ENCODE measurements at places on chromosomes 16 and 17.
A peak's percentile ranks its signal among the peaks of the same experiment; 100 is the strongest.

DNA sequence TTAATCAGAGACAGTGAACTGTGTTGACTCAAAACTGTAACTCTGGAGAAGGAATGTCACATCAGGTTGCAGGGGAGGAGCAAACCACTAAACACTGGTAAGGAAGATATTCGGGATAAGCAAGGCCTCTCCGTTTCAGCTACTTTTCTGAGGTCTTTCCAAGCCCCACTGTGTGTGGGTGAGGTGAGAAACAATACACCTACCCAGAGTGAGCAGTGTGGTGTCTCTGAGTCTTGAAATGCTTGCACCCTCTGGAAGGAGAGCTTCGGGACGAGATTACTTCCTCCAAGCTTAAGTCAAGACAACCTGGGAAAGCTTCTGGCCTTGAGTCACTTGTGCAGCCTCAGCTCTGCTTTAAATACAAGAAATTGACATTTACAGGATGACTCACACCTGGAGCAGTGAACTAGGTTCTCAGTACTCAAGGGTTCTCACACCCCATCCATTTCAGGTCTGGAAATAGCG lies 2.5 kb upstream of the MAP3K14 start:
- DNase-seq: no peak

DNA sequence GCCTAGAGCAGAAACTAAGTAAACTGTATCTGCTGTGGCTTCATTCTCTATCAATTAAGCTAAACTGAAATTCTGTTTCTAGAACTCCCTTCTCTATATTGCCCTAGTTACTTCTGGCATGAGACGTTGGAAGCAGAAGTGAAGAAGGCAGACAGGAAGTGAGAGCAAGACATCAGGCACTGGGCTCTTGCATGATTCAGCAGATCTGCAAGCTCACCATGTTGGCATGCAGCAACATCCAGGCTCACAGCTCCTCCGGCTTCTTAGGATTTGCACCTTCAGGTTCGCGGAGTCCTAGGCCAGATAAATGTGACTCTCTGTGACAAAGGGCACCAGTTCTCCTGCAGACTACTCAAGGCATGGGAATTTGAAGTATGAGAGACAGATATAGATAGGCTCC lies 148.3 kb downstream of the CDH8 start:
- DNase-seq: no peak

DNA sequence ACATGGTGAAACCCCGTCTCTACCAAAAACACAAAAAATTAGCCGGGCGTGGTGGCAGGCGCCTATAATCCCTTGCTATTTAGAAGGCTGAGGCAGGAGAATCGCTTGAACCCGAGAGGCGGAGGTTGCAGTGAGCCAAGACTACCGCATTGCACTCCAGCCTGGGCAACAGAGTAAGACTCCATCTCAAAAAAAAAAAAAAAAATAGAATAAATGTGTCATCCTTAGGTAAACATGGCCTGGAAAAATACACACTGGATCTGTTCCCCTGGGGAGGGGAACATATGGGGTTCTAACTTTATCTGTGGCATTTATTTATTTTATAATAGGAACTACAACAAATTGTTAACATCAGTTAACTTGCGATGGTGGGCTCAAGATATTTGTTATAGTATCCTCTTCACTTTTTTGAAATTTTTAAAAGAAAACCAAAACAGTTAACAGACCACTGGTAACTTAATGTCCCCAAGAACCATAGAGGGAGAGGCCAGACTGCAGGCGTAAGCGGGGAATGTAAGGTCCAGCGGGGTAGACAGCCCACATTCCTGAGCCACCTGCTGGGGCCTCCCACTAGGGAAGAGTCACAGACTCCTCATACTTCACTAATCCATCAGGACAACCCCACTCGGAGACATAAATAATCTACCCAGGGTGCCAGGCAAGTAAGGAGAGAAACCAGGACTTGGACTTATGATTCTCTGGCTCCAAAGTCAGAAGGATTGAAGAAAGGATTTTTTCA lies 12.5 kb upstream of the TXNDC11 start:
- no peak for DNase-seq

DNA sequence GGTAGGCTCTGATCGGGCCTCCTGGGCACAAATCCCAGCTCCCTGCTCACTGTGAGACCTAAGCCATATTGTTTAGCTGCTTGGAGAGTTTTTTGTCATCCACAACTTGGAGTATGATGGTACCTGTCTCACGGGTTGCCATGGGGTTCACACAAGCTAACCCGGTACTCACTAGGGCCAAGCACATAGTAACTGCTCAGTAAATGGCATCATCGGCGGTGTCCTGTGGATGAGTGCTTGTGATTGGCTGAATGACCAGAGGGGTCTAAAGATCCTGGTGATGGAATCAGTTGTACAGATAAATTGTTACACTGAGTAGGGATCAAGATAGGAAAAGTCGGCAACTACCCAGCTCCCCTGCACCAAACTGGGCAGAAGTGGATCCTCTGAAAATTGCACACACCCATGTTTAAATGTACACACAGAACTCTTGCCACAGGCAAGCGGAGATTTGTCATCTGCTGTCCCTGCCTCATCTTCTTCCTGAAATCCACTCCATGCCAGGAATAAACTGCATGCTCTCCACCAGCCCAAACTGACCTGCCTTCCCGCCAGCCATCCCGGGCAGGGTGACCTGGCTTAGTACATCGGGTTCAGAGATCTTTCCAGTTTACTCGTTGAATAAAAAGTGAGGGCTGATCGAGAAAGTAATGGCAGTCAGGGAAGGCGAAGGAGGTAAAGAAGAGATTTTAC lies 6.5 kb downstream of the MAPT start:
- DNase-seq: no peak

GRCh38 chr17:57752031-57752905 lies 7.2 kb upstream of the CCDC182 start:
- no peak for DNase-seq

GRCh38 chr17:44308320-44308818 lies at the start of gene RUNDC3A:
TSS of gene RUNDC3A (plus strand) at chr17:44308601. CDS start at chr17:44308833, 232 bp downstream.
- DNase-seq: peak; percentile 83

DNA sequence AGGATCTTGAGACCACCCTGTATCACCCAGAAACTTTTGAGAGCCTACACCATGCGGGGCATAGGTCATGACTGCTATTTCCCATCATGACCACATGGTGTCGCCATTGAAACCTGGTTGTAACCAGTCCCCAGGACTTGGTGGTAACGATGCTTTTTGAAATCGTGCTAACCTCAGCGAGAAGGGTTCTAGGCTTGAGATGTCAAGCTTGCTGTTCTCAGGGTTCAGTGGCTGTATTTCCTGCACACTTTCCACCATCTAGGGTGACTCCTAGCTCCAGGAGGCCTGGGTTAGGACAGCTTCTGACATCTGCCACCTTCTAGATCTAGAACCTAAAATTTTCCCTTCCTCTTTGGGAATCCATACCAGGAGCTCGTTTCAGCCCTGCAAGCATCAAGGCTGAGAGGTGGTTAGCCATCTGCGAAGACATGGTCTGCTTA lies 13.0 kb upstream of the SPNS3 start:
- DNase-seq: no peak

DNA sequence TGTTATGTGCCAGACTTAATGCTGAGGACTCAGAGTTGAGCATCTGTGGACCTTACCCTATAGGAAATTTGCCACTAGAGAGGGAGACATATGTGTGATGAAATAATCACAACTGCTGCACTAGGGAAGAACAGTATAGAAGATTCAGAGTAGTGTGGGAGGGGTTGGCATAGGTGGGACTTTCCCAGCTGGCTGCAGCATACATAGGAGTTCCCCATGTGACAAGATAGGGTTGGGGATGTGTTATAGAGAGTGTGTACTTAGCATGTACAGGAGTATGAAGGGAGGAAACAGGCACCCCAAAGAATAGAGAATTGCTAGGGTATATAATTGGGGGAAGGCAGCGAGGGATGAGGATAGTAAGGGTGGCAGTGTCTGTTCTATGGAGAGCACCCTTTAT lies 2.9 kb downstream of the NUP93 start:
- no peak for DNase-seq

GRCh38 chr17:223723-224471 lies 42.4 kb upstream of the DOC2B start:
- no peak for DNase-seq

- no peak for DNase-seq
Measured at GRCh38 chr17:18070861-18071340, 16.8 kb upstream of the DRG2 start.

DNA sequence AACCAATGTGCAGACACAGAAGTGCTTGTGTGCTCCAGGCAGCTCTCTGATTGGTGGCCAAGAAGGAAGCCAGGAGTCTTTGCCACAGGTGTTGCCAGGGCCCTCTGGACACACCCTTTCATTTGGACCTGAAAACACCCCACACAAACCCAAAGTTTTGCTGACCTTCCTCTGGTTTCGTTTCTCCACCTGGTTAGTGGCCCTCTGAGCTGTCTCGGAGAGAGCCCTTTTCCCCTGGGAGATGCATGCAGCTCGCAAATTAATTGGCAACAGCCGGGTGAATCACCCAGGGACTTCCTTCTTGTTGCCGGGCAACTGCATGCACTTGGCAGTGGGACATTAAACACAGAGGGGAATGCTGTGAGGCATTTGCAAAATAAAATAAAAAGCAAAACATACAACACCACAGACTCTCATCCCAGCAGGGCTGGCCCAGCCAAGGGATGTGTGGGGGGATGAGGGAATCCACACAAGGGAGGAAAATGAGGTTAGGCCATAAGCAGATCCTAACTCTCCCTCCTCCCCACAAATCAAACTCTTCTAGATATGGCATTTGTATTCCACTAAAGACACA lies 286.6 kb downstream of the SOX9 start:
- no peak for DNase-seq

GRCh38 chr17:10151667-10152496 lies 46.5 kb downstream of the GAS7 start:
- DNase-seq: no peak

DNA sequence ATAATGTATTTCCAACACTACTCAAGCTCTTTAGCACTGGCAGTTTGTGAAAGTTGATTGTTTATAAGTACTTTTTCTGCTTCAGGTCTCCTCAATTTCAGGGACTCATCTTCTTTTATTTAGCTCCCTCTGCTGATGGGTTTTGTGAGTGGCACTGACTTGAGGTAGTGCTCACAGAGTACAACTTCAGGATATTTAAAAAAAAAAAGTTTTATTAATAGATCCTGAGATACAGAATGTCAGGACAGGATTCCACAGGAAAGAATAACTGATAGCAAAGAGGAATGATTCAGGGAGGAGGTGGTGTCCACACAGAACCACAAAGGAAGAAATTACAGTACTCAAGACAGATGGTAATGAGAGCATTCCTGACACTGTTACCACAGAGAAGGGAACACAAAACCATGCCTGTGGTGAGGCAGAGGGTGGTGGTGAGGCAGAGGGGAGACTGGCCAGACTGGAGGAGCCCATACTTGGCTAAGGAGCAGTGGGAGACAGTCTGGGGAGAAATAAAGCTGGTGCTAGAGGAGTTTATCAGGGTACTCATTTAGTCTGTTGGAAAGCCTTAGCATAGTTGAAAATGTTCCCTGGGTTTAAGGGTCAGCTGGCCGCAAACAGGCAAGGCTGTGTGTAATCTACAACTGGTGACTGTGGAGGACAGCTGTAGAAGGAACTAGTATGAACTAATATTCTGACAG lies 63.7 kb downstream of the SPAG9 start:
- DNase-seq: no peak

DNA sequence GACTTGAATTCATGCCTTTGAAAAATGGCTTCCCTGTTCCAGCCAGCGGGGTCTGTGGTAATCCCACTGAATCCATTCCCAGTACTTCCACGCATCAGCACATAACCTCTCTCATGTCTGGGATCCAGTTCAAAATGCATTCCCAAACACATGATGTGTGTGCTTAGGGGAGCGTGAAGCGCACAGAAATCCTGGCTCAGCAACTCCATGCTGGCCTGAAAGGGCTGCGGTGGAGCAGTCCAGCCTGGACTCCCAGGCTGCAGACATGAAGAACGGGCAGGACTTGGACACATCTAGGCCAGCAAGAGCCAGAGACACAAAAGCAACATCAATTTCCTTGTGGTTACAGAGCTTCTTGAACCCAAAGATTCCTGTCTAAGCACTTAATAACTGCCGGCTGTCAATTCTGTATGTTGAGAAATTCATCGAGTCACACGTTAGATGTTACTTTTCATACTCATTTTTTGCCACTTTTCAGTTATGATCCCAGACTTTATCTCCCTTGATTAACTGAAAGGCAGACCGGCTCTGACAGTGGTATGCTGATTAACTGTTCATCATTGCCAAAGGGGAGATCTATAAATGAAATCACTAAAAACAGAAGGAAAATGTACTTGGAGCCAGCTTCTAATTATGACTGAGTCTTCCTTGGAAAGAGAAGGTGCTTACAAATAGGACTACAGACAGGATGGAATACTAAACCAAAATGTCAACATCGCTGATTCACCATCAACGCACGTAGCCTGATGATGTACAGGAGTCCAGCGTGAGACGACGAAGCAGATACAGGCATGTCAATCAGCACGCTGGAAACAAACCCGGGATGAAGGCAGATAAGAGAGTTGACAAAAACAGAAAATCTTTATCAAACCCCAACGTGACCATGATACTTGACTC lies 23.0 kb downstream of the NSMCE1 start:
- peak; percentile 51 for DNase-seq

DNA sequence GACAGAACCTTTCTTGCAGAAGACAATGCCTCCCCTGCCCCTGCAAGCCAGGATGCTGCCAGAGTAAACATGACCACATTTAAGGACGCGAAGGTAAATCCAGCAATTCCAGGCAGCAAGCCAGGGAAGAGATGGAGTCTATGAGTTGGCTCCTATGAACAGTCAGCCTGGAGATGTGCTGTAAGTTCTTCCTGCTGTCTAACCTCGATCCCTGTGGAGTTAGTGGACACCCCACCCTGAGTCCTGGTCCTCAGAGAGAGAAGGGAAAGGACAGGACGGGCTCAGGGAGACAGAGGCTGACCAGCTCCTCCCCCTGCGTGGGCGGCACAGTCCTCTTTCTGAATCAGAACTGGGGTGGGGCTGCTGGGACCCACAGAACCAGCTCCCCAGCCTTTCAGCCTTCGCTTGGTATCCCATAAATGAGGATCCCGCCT lies 24.9 kb downstream of the CDC42EP4 start:
- no peak for DNase-seq

- DNase-seq: no peak
Measured at GRCh38 chr17:45965812-45966211, 33.2 kb upstream of the STH start.

GRCh38 chr16:62870554-62870953 lies 834.3 kb upstream of the CDH8 start:
- DNase-seq: no peak

DNA sequence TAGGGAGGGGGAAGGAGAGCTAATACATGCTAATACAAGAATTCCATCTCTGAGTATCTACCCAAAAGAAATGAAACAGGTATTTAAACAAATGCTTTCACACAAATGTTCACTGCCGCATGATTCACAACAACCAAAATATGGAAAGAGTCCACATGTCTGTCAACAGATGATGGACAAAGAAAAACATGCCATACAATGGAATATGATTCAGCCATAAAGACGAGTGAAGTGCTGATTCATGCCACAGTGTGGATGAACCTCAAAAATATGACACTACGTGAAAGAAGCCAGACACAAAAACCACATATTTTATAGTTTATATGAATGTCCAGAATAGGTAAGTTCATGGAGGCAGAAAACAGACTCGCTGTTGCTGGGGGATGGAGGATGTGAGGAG lies 321.4 kb downstream of the FOXL1 start:
- DNase-seq: no peak

- DNase-seq: no peak
Measured at GRCh38 chr16:77700846-77701245, 21.5 kb upstream of the NUDT7 start.

Measured in cerebellar nuclear complex (tissue), 1 donor.